ENCODE measurements at places on chromosomes 2 and 18.

- no peak for DNase-seq
Observed at GRCh38 chr2:77169426-77169825, 352.8 kb downstream of the LRRTM4 start.

DNA sequence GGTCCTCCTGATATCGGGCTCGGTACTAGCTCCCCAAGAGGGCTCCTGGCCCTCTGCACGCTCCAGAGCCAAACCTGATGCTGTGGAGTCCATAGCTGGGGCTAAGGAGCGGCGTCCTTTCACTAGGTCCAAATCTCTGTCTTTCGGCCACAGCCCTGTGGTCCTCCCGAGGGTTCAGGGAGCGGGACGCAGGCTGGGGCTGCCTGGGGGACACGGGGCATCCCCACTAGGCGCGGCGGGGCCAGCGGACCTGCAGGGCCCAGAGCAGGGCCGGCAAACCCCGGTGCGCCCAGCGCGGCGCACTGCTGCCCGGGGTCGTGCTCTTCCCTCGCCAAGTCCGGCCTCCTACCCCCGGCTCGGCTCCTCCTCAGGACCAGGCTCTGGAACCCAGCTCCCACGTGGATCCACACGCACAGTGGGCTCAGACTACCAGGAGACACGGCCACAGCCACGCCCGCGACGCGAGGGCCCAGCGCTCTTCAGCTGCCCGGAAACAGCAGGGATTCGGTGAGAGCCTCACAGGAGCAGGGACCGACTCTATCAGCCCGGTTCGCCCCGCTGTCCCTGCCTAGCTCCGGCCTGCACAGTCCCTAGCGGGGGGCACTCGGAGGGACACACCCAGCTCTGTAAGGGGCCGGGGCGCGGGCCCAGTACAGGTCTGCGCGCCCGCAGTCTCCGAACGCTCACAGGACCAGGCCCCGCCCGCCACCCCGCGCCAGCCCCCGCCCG, 593 bp downstream of the ZNF514 start:
- peak; percentile 4 for DNase-seq

- DNase-seq, result peak; percentile 9
Observed at GRCh38 chr2:39437522-39438296, 624 bp upstream of the MAP4K3 start.

DNA sequence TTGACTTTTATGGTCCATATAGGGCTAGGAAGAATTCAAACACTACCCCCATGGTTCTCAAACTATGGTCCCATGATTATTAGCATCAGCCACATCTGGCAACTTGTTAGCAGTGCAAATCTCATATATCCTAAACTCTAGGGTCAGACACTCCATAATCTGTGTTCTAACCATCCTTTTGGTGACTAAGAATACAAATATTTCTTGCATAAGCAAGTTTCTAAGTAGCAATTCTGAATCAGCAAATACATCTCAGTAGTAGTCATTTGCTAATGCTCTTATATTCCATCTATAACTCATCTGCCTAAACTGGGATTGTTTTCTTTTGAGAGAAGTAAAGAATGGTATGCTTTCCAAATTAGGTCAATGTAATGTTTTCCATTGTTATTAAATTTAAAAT, 447.3 kb downstream of the TMX3 start:
- DNase-seq, result no peak

GRCh38 chr2:78928502-78928901, 97.0 kb upstream of the REG3G start:
- no peak for DNase-seq

DNA sequence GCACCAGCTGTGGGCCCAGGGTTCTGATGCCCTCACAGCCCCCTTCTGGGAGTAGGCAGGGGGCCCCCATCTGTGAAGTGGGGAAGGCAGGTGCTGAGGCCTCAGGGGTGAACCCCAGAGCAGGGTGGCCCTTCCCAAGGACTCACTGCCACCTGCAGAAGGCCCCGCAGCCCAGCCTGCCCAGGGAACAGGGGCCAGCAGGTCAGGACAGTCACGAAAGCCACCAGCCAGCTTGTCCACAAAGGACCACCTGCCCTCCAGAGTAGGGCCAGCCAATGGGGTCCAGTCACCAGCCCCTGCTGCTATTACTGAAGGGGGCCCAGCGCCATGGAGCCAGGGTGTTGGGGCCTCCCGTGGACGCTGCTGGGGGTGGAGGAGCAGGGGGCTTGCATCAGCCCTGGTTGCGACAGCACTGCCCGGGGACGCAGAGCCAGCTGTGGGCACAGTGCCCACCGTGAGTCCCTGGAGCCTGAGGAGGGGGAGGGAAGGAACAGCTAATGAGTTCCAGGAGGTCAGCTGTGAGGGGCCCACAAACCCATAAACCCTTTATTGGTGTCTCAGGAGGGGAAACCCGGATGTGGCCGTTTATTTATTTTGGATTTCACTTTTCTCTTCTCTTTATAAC, 11.5 kb upstream of the SNED1 start:
- DNase-seq, result no peak

- no peak for DNase-seq
Observed at GRCh38 chr2:197324801-197325200, 14.2 kb upstream of the ANKRD44 start.

Measured in NCI-H187 (cell line).